HuH-7.5 (cell line): ENCODE measurements at places on chromosomes 1 and 21.

GRCh38 chr1:197632651-197633050 lies 142.6 kb downstream of the DENND1B start:
- DNase-seq, result no peak

- no peak for DNase-seq
Measured at GRCh38 chr1:116006486-116006964, 30.2 kb downstream of the SLC22A15 start.

GRCh38 chr1:235999259-235999925 lies 65.5 kb downstream of the NID1 start:
- DNase-seq, result no peak

DNA sequence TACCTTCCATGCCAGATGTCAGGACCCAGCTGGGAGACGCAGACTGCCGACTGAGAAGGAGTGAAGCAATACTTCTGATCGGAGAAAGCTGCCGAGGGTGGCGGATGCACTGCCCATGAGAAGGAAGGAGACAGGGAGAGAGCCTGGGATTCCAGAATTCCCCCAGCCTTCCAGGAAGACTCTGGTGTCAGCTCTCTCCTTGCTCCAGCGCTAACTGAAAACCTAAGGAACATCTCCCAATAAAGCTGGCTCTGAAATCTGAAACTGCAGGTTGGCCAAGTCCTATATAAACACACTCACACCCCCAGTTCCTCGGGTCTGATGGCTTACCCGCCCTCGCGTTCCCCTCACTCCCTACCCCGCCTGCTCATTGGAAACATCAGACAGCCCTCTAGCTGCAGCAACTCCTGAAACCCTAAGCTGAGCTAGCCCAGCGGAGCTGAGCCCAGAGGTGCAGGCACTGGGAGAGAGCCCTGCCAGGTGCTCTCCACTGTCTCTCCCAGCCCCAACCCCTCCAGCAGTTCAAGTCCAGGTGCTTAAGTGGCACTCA lies 52.3 kb downstream of the PLEKHA6 start:
- DNase-seq, result no peak

- DNase-seq, result no peak
Measured at GRCh38 chr21:36628761-36629460, 70.0 kb upstream of the SIM2 start.

DNA sequence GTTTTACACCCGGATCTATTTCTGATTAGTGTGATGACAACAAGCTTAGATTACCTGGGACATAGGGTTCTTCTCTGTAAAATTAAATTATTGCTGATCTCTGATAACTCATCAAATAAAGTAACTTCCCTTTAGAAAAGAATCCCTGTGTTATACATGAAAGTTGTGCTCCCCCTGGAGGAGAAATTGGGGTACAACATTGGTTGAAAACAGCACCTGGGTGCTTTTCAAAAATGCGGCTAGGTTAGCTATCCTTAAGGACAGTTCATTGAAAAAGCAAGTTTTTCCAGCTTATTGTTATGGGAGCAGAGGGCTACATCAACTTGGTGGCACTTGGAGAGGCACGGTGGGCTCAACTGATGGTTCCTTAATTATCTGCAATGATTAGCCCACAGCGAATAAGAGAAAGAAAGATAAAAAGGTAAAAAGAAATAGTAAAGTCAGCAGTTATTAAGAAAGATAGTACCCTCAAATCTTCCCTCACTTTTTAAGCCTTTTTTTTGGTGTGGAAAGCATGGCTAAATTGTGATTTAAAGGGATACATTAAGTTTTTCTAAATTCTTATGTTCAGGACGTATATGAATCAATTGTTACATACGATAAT lies 97.8 kb downstream of the FMN2 start:
- DNase-seq, result peak; percentile 19

DNA sequence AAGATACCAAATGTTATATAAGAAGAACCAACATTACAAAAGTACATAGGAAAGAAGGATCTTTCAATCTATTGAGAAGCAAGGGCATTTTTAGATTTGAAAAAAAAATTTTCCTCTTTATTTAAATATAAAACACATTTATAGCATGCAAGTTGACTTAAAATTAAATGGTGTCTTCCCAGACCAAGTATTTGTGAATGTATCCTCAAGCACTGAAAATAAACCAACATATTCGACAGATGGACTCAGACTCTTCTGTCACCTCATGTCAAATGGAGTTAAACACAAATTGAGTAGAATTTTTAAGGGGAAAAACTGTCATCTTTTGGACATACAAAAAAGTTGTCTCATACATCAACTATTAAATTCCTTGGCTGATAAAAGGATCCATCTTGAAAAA lies 77.0 kb upstream of the GNG4 start:
- no peak for DNase-seq
